ENCODE measurements at places on chromosomes 6 and 20. TPM values are rescaled to one million over a fixed set of nuclear protein-coding genes. Genes with fewer than 3 reads are reported as not detected.

The PAK1IP1 gene
- total RNA-seq: 12.9 TPM

The DOK5 gene
- 15.8 TPM for total RNA-seq

The EFCAB8 gene
- not detected for total RNA-seq

The TBX18 gene
- 21.2 TPM for total RNA-seq

The HINT3 gene
- 5.6 TPM for total RNA-seq

The ADGRF4 gene
- total RNA-seq: 0.94 TPM

The OR2J3 gene
- total RNA-seq: not detected

The SYS1 gene
- 19.8 TPM for total RNA-seq

The GJA10 gene
- total RNA-seq: not detected

The ZNF831 gene
- not detected for total RNA-seq

The CST2 gene
- not detected for total RNA-seq

The CCN6 gene
- not detected for total RNA-seq

The PRKN gene
- 8.4 TPM for total RNA-seq

The TAAR2 gene
- total RNA-seq: not detected

The FAM209A gene
- total RNA-seq: not detected

The DNAH8 gene
- not detected for total RNA-seq

The PI16 gene
- not detected for total RNA-seq

The RGS19 gene
- 8.2 TPM for total RNA-seq

The C2 gene
- 10.4 TPM for total RNA-seq

The GNMT gene
- not detected for total RNA-seq

The TRAM2 gene
- total RNA-seq: 125 TPM

The MPIG6B gene
- total RNA-seq: not detected

The SLC35A1 gene
- 15.4 TPM for total RNA-seq

The PNLDC1 gene
- total RNA-seq: 0.81 TPM

The CLPSL2 gene
- total RNA-seq: not detected

The PTGIS gene
- 33.8 TPM for total RNA-seq
